NCI-H774 (cell line): ENCODE measurements at places on chromosomes 12 and 14.

- DNase-seq: no peak
These were observed 10.0 kb upstream of the CALCOCO1 start for GRCh38 chr12:53737093-53737808.

GRCh38 chr14:57797160-57797559 lies 68.7 kb downstream of the SLC35F4 start:
- no peak for DNase-seq

DNA sequence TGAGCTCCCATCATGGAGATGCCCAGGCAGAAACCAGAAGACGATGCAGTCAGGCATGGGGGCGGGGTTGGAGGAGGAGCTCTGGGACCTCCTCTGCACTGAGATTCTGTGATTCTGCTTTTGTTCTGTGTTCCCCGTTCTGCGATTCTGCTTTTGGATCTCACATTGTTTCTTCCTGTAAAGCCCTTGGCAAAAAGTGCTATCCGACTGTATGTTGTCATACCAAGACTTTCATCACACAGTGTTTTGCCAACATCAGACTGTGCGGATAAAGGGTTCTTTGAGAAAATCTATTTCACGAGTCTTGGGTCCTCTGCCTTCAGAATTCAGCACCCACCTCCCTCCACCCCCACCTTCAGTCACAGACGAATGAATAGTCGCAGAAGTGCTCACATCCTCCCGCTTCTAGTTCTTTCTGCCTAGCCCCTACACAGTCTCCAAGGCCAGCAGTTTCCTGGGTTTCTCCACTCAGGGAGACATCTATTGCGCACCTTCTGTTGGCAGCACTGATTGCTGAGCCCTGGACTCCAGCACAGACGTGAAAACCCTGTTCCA lies 24.7 kb upstream of the PWP1 start:
- no peak for DNase-seq

DNA sequence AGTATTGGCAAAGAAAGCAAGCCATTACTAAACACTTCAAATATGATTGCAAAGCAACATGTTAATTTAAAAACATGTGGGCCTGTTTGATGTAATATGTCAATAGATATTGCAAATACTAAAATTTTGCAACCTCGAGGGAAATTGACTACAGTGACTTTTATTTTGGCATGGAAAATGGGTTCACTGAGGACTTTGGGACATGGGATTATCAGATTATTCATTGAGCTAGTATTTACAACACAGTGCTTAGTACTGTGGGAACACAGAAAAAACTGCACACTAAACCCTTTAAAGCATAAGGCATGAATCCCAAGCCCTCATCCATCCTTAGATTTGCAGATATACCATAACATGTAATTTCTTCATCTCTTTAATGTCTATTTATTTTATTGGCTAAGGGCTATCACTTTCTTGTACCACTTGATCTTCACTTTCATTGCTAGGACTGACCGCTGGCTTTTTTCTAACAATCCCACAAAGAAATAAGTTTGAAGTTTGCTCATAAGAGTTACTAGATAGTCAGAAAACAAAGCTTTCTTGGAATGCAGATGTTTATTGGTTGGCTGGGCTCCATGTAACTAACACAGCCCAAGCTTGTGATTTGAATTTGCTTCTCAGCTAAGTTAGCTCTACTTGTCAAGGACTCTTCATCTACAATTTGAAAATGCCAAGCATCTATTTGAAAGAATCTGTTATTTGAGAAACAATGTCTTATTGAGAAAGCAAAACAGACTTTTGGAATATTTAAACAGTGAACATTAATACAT lies 48.7 kb downstream of the PPFIBP1 start:
- DNase-seq: no peak

DNA sequence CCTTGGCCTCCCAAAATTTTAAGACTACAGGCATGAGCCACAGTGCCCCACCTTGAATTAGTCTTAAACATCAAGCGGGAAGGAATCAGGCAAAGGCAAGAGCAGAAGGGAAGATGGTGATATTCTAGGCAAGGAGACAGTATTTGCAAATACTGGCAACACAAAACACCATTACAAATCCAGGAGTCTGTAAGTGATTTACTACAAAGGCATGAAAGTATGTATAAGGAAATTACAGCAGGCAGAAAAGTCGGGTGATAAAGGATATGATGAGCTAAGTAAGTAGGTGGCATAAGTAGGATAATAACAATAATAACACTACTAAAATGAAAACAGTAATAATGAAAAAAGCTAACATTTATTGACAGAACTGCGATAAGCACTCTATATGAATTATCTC lies 28.5 kb downstream of the FMNL3 start:
- no peak for DNase-seq

- DNase-seq: no peak
These were observed 10.1 kb downstream of the CCDC196 start for GRCh38 chr14:66496188-66496807.

- DNase-seq: no peak
These were observed 2.3 kb downstream of the ACRBP start for GRCh38 chr12:6644903-6645302.

DNA sequence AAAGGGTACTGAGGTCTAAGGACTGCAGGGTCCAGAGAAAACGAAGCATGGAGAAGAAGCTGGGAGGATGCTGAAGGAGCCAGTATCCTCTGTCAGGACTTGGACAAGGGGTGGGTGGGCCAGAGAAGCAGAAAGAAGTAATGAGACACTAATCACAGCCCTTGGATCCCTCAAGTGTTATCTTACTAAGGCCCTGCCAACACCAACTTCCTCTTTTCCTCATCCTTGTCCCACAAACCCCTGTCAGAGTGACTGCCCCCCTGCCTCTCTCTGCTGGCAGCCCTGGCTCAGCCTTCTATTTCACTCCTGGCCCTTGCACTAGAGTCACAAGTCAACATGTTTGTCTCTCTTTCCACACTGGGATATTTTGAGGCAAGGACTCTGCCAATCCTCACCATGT lies 3.8 kb upstream of the ASIC1 start:
- no peak for DNase-seq

GRCh38 chr12:121574025-121574424 lies 6.8 kb downstream of the KDM2B start:
- no peak for DNase-seq

DNA sequence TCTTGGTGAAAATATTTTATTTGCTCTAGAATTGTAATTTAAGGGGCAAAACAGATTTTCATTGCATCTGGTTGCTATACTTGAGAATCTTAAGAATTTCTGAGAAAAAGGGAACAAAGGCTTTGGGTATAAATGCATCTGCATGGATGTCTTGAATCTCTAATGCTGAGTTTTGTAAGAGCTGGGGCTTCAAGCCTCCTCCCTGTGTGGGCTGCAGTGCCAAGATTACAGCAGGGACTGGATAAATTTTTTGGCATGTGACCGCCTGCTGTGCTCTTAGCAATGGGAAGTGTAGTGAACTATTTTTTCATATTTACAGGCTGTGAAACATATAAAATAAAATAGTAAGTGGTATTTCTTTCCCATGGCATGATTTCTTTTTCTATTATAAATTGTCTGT lies 70.0 kb downstream of the SLC38A6 start:
- no peak for DNase-seq

GRCh38 chr12:124036657-124037109 lies 63.7 kb downstream of the ZNF664 start:
- peak; percentile 5 for DNase-seq

GRCh38 chr12:7959701-7960121 lies 23.7 kb upstream of the SLC2A3 start:
- DNase-seq: no peak

DNA sequence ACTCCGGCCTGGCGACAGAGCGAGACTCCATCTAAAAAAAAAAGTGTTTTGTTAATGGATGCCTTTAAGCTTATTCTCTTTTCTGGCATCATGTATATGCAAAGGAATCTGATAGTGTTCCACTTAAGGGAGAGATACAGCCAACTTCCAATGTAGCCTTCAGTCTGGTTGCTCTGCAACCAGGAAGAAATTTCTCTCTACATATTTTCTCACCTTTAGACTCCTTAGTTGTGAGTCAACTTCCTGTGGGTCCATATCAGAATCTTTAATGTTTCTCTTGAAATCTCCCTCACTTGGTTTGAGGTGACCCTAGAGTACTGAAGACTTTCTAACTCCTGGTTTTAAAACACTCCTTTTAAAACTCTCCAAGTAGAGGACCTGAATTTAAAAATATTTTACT lies 340.4 kb downstream of the SLC6A15 start:
- no peak for DNase-seq

- no peak for DNase-seq
These were observed 70.0 kb downstream of the KIF21A start for GRCh38 chr12:39372929-39373328.

DNA sequence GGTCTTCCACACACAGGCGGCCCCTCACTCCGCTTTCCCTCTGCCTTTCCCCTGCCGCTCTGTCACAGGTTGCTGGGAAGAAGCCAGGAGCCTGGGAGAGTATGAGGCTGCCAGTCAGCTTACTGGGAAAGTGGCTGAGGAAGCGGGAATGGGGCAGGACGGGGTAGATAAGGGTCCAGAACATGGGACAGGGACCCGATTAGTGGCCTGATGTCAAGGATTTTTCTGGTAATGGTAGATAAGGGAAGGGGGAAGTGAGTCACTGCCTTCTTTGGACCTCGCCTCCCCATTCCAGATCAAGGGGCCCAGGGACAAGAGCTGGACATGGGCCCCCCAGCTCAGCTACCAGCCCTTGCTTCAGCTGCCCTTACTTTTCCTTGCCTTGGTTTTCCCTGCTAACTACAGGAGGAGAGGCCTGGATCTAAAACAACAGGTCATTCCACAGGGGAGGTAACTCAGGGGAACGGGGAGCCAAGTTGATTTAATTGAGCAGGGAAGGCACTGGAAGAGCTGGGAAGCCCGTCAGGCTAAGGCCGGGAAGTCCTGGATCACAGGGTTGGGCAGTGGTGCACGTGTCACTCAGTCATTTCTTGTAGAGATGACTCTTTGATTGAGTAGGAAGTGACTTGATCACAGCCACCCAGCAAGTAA lies 3.5 kb upstream of the LPAR5 start:
- DNase-seq: no peak

DNA sequence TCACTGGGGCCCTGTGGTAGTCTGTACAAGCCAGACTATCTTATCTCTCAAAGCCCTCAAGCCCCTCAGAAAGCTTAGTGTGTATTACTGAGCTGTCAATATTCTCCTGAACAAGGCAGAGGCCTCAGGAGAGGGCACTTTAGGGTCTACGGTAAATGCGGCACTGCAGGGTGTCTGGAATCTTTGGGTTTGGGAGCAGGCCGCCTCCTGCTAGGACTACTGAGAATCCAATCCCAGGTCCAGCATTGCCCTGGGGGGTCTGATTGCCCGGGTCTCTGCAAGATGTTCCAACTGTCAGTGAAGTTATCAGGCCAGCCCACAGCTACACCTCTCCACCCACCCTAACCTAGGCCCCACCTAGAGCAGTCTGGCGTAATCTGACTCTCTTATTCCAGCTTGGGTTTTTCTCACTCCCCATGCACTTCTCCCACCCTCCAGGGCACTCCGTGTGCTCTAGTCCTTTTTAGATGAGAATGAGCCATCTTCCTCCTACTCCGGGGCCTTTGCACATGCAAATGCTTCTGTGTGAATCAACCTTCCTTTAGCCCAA lies 4.3 kb upstream of the ZFP36L1 start:
- no peak for DNase-seq

DNA sequence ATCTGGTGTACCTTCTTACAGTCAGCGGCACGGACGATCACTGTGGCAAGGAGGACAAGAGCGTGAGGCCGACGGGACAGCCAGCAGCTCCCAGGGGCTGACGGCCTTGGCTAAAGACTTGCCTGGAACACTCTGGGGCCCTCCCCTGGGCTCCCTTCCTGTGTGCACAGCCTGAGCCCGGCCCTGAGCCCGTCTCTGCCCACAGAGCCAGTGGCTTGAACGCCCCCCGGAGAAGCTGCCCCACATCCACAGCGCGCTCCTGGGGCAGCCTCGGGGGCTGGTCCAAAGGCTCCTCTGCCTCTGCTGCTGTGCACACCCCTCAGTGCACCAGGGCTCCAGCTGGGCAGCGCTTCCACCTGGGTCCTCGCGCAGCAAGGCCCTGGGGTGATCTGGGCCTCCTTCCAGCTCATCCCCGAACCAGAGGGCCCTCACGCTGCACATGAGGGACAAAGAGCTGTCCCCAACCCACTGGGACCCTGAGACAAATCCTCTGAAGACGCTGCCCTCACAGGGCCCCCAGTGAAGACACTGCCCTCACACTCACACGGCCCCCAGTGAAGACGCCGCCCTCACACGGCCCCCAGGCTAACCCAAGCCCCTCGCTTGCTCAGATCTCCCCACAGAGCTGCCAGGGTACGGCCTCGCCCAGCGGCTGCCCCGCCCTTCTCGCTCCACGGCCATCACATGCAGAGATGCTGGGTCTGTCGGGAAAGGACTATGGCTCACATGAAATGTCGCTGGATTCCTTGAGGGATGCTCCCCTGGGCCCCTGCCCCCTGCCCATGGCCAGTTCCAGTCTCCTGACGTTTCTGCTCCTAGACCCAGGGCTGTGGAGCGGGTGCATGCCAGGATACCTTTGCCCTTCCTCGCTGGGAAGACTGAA lies 22.2 kb downstream of the AMN start:
- no peak for DNase-seq

DNA sequence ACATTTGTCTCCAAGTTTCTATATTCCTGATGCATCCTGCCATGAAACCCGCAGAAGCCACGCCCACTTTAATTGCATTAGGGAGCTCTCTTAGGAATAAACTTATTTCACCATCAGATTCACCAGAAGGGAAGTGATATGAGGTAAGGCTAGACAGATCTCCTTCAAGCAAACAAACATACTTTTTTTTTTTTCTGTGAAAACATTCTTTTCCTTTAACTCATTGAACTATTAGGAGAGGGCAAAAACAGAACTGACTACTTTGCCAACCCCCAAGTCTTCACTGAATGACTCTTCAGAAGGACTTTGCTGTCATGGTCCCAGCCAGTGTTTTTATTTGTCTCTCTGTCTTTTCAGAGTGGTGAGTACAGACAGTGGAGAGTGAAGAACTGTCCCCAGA lies 48.4 kb downstream of the GTF2A1 start:
- DNase-seq: no peak

- DNase-seq: no peak
These were observed 35.4 kb downstream of the RAD52 start for GRCh38 chr12:913919-914698.

DNA sequence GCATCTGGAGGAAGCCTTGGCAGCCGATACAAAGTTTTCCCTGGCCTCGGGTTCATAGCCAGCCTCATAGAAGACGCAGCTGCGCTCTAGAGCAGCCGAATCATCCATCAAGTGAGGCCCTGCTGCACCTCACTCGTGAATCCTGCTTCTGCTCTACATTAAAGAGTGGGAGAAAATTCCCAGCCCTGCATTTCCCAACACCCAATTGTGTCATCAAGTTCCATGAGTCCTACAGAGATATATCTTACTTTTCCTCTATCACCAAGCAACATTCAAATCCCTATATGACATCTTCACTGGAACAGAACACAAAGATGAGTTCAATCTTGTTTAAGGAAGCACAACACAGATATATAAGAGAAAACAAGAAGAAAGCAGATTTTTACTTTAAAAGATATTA lies 139.3 kb downstream of the TTC7B start:
- no peak for DNase-seq
